Hematopoietic multipotent progenitor cell treated with erythropoietin and hydrocortisone succinate and interleukin-3 and kit ligand, for 8 days (in vitro differentiated cells): ENCODE measurements at places on chromosomes 6 and 20.

DNA sequence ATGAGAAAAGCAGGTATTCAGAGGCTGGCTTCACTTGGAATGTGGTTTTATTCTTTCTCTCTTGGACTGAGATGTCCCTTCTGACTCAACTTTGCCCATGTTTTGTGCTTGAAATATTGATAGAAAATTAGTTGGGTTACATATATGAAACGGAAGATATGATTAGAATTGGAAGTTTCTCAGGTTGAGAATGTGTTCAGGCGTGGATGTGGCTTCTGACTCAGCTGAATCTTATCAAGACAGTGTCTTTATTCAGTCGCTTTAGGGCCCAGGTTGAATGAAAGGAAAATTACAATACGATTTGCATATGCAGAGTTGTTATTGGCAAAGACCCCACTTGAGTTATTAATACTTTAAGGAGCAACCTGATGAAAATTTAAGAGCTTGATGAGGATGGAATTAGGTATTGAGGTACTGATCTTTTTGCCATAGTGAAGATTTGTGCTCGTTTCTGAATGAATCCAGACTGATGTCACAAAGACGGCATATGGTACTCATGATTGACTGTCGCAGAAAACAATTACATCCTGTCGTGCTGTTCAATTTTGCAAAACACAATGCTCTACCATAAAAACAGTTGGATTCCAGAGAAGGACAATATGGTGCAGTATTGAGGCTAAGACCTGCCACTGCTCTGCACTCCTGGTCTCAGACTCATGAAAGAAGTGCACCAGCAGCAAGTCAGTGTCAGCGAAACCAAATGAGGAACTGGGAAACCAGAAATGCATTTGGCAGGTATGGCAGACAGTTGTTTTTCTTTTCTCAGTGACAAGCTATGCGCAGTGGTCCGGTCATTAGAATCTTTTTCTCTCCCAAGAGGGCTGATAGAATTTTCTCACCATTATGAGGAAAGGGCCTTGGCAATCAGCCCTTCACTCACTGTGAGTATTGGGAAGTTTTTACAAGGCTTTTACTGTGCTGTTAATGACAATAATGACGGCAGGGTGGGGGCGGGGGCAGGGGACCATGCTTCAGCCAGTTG, 158.3 kb downstream of the DOK5 start:
- no peak for DNase-seq

GRCh38 chr6:2307799-2308198, 62.4 kb upstream of the GMDS start:
- no peak for DNase-seq

DNA sequence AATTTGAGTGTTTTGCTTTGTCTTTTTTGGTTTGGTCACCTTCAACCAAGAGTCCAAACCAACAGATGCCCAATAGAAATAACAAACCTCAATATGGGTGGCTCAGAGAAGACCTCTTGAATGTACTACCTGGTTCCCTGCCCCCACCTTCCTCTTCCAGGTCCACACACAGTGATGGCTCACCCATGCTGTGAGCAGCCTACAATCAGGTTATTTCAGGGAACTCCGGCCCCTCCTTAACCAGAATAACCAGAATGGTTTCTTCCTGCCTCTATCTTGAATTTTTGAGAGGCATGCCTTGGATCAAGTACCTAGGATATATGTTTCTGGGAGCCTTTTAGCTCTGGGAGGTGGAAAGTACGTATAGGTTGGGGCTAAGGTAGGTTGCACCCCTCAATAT, 327.1 kb upstream of the PRDM1 start:
- no peak for DNase-seq

DNA sequence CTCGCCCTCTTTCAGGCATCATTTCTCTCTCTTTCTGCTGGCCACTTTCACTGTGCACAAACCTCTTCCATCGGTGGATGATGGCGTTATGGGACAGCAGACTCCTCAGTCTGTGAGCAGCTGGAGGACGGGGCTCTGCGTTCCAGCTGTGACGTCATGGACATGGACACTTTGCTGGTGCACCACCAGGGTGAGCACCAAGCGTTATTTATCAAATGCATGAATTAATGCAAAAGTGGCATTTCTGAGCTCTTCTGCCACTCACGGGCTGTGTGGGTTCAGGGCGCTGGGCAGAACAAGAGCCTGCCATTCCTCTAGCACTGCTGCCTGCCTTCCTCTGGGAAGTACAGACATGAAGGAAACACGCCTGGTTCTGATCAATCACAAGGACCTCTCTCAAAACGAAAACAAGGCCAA, 82.9 kb upstream of the MPC1 start:
- no peak for DNase-seq

DNA sequence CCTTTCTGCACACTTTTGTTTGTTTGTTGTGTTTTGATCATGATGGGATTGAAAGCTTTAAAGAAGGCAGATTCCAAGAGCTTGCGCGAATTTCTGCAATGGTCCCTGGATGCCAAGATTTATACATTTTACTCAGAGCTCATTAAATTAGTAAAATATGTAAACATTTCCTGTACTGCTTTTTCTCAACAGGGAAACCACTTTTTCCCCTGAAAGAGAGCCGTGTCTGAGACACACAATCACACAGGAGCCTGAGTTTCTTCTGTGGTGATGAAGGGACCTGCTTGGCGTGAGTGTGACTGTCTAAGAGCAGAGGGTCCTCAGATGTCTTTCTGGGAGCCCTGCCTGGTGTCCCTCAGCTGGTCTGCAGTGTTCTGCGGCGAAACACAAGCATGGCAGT, 12.1 kb upstream of the TAGAP start:
- no peak for DNase-seq

- DNase-seq, result no peak
Measured at GRCh38 chr6:158703111-158703836, 53.4 kb downstream of the SYTL3 start.

- peak; percentile 16 for DNase-seq
Measured at GRCh38 chr20:986733-987355, 15.3 kb downstream of the RSPO4 start.

DNA sequence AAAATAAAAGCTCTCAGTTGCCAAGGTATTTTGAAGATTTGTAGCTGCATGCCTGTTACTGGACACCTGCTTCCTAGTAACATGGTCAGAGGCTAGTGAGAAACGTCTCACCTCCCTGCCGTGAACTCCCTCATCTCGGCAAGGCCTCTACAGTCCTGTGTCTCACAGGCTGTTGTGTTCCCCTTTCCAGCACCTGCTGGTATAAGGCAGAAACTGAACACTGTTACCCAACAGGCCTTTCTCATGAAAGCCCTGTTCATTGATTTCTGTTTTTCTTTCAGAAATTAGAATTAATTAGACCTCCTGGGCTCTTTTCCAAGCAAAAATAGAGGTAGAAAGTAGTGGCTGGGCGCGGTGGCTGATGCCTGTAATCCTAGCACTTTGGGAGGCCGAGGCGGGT, 17.6 kb upstream of the SRSF3 start:
- peak; percentile 36 for DNase-seq

DNA sequence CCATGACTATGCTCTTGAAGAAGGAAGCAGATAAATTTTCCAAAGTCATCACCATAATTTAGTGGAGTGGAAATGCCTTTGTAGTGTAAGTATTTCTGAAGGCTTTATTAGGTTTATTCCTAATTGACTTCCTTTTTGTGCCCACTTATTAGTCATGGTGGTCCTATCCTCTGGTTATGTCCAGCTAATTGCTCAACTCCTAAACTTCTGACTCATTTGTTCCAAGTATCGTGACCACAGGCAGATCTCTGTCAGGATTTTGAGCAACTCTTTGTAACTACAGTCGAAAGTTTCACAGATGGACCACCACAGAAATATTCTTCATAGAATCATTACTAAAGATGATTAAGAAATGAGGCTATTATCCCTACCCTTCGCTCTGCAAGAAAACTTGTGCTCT, 315.6 kb upstream of the PTCHD4 start:
- no peak for DNase-seq

DNA sequence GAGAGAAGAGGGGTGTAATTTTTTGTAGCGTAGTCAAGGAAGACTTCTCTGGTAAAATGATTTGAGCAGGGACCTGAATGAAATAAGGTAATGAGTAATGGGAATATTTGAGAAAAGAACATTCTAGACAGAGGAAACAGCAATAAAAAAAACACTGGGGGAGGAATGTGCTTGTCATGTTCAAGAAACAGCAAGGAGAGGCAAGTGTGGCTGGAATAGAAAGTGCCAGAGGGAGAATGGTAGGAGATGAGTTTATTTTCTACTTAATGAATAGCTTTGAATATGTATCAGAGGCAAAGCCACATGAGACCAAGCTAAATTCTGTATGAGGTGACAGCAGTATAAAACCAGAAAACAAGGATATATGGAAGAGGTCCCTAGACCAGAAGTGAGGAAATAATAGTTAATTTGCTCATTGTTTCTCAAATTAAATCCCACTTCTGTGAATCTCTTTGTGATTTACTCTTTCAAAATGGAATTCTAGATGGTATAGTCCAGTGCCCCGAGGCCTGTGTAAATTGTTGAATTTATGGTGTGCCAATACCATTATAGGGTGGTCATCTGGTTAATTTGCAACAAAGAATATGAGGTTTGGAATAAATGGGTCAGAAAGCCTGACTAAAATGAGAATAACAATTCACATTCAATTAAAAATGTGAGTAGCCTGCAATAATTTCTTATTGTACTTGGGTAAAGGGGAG, 170.2 kb downstream of the CDKAL1 start:
- DNase-seq, result no peak

DNA sequence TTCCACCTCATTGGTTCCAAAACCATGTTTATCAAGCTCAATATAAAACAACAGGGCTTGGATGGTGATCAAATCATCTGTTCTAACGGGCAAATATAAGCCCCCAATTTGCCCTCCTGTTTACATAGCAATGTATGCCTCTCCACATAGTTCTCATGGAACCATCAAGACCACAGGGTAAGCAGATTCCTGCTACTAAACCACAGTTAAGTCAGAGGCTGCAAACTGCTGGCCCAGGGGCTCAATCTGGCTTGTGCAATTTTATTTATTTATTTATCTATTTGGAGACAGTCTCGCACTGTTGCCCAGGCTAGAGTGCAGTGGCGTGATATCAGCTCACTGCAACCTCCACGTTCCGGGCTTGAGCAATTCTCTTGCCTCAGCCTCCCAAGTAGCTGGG, 18.9 kb upstream of the MTHFD1L start:
- no peak for DNase-seq

GRCh38 chr6:165679326-165679725, 16.3 kb upstream of the PDE10A start:
- no peak for DNase-seq

- DNase-seq, result no peak
Measured at GRCh38 chr6:168448243-168448855, 7.4 kb downstream of the SMOC2 start.

- no peak for DNase-seq
Measured at GRCh38 chr6:57190140-57190539, 18.0 kb downstream of the BAG2 start.

DNA sequence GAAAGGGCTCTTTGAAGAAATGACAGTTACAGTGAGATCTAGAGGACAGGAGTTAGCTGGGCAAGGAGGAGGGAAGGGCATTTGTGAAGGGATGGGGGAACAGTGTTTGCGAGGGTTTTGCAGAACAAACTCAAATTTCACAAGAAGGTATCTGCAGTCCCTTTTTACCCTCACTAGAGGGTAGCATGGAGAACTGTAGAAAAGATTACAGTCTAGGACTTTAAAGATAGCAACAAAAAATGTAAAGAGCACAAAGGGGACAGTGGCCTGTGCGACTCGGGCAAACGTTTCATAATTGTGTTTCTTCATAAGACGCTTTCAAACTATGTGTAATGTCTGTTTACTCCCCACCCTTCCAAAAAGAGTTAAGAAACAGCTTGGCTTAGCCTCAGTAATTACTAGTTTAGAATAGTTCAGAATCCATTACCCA, 21.2 kb upstream of the ASXL1 start:
- peak; percentile 70 for DNase-seq

- DNase-seq, result no peak
Measured at GRCh38 chr6:113662093-113662665, 195.0 kb upstream of the MARCKS start.

- DNase-seq, result no peak
Measured at GRCh38 chr6:21095462-21095861, 498.1 kb upstream of the SOX4 start.

DNA sequence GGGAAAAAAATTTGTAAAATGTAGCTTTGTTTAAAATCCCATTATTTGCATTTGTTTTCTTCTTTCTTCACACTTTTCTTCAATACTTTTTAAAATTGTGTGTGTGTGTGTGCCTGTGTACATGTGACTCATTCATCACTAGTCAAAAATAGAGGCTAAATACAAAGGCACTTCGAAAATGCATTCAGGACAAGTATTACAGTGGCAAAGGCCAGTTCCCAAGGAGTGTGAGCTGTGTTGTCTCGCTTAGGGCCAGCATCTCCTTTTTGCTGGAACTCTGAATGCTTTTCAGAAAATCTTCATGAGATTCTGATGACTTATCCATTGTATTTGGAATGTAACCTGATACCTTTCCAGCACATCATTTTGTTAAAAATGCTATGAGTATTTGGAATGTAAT, 288.5 kb upstream of the CNR1 start:
- no peak for DNase-seq

- no peak for DNase-seq
Measured at GRCh38 chr6:169571123-169571962, 130.5 kb downstream of the WDR27 start.

GRCh38 chr20:4488407-4489339, 233.0 kb upstream of the PRND start:
- no peak for DNase-seq

GRCh38 chr6:51814418-51814817, 273.0 kb downstream of the PKHD1 start:
- DNase-seq, result no peak

GRCh38 chr6:141990840-141991239, 141.9 kb upstream of the GJE1 start:
- no peak for DNase-seq

- DNase-seq, result peak; percentile 40
Measured at GRCh38 chr6:164106345-164106769, 691.8 kb downstream of the QKI start.

- DNase-seq, result no peak
Measured at GRCh38 chr6:113779656-113780055, 77.5 kb upstream of the MARCKS start.

DNA sequence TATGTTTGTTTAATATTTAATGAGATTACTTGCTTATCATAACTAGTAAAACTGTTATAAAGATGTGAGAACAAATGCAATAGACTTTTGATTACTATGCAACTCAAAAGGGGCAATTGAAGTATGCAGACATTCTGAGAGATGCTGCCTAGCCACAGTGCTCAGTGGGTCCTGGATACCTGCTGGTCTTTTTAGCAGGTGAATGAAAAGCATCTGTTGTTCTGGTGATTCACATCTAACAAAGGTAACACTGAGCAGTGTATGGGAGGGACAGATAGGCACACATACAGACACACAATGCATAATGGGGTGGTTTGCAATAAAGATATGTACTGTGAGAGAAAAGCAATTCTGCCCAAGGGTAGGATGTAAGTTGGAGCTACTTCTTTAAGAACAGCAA, 46.9 kb downstream of the OGFRL1 start:
- no peak for DNase-seq
